A549 treated with RU486 at 1 μM for 4 hours (cell line): ENCODE measurements at places on chromosomes 16 and 17. TPM values are rescaled to one million over a fixed set of nuclear protein-coding genes. Genes with fewer than 3 reads are reported as not detected.

Gene CKLF
- 63.3 to 68.1 TPM (median 64.7 TPM) in 5 replicates for total RNA-seq

Gene PRM2
- total RNA-seq: not detected in 5 replicates

Gene PROCA1
- 1.2 to 2.3 TPM (median 1.5 TPM) in 5 replicates for total RNA-seq

Gene PLD2
- total RNA-seq: 18.4 to 25.8 TPM (median 22.8 TPM) in 5 replicates

Gene ARMC5
- total RNA-seq: 6.0 to 12.7 TPM (median 11.2 TPM) in 5 replicates

Gene SAP30BP
- 103 to 124 TPM (median 110 TPM) in 5 replicates for total RNA-seq

Gene KRTAP9-4
- total RNA-seq: not detected in 5 replicates

Gene SLC25A11
- total RNA-seq: 51.1 to 79.7 TPM (median 75.4 TPM) in 5 replicates

Gene XAF1
- total RNA-seq: 0.03 to 0.24 TPM in 2 of 5 replicates, not detected in the others

Gene C16orf96
- total RNA-seq: not detected in 5 replicates

Gene TBC1D3
- not detected in 5 replicates for total RNA-seq

Gene PDF
- 22.7 to 49.0 TPM (median 40.1 TPM) in 5 replicates for total RNA-seq

Gene GID4
- total RNA-seq: 11.0 to 13.9 TPM (median 12.9 TPM) in 5 replicates

Gene CRYM
- 1.0 to 2.0 TPM (median 1.8 TPM) in 5 replicates for total RNA-seq

Gene KRT31
- not detected in 5 replicates for total RNA-seq

Gene MRPS7
- 143 to 203 TPM (median 172 TPM) in 5 replicates for total RNA-seq

Gene TNS4
- 97.4 to 131 TPM (median 101 TPM) in 5 replicates for total RNA-seq

Gene HS3ST3A1
- 0.31 TPM in 1 of 5 replicates, not detected in the others for total RNA-seq

Gene TMIGD1
- not detected in 5 replicates for total RNA-seq

Gene SCRN2
- 28.7 to 40.0 TPM (median 33.7 TPM) in 5 replicates for total RNA-seq

Gene ABCA9
- not detected in 5 replicates for total RNA-seq

Gene RAMP2
- 0.65 to 1.5 TPM (median 0.76 TPM) in 5 replicates for total RNA-seq

Gene MRPL10
- total RNA-seq: 87.4 to 119 TPM (median 92.5 TPM) in 5 replicates

Gene CDR2L
- 35.6 to 53.4 TPM (median 48.8 TPM) in 5 replicates for total RNA-seq

Gene SLC52A1
- 0.41 to 1.00 TPM (median 0.51 TPM) in 5 replicates for total RNA-seq

Gene MT1G
- total RNA-seq: not detected in 5 replicates

Gene PDIA2
- 0.13 to 0.64 TPM (median 0.31 TPM) in 4 of 5 replicates, not detected in the other for total RNA-seq

Gene IL17C
- total RNA-seq: not detected in 5 replicates

Gene OR3A1
- total RNA-seq: not detected in 5 replicates

Gene CIBAR2
- 0.10 TPM in 1 of 5 replicates, not detected in the others for total RNA-seq

Gene SLC7A6OS
- 10.1 to 12.9 TPM (median 11.3 TPM) in 5 replicates for total RNA-seq

Gene TNFRSF13B
- not detected in 5 replicates for total RNA-seq

Gene RAB34
- total RNA-seq: 220 to 279 TPM (median 265 TPM) in 5 replicates

Gene CSH2
- total RNA-seq: not detected in 5 replicates

Gene FNDC8
- total RNA-seq: 0.07 TPM in 1 of 5 replicates, not detected in the others

Gene HS3ST2
- not detected in 5 replicates for total RNA-seq

Gene TOP2A
- 132 to 273 TPM (median 231 TPM) in 5 replicates for total RNA-seq

Gene CASKIN1
- total RNA-seq: 0.26 to 0.95 TPM (median 0.49 TPM) in 5 replicates
